ENCODE measurements at places on chromosomes 3 and 15. TPM values are rescaled to one million over a fixed set of nuclear protein-coding genes. Genes with fewer than 3 reads are reported as not detected.

Gene GPR149
- not detected for total RNA-seq

GRCh38 chr15:83283138-83283812 is 1.2 kb downstream of the BNC1 start:
- no peak for DNase-seq

DNA sequence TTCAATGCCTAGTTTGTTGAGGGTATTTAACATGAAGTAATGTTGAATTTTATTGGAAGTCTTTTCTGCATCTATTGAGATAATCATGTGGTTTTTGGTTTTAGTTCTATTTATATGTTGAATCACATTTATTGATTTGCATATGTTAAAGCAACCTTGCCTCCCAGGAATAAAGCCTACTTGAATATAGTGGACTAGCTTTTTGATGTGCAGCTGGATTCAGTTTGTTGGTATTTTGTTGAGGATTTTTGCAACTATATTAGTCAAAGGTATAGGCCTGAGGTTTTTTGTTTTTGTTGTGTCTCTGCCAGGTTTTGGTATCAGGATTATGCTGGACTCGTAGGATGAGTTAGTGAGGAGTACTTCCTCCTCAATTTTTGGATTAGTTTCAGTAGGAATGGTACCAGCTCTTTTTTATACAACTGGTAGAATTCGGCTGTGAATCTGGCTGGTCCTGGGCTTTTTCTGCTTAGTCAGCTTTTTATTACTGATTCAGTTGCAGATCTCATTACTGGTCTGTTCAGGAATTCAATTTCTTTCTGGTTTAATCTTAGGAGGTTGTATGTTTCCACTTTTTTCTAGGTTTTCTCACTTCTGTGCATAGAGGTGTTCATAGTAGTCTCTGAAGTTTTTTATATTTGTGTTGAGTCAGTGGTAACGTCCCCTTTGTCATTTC is 209.8 kb upstream of the RBMS3 start:
- no peak for DNase-seq

- no peak for DNase-seq
Measured at GRCh38 chr3:55576621-55577388, 89.7 kb upstream of the WNT5A start.

- DNase-seq = no peak
Measured at GRCh38 chr3:186054792-186055352, 54.0 kb downstream of the ETV5 start.
